ENCODE measurements at places on chromosomes 6 and 20.

- DNase-seq = no peak
Measured at GRCh38 chr20:44133424-44133823, 53.6 kb downstream of the JPH2 start.

GRCh38 chr6:161815965-161816364 is 542.1 kb upstream of the AGPAT4 start:
- no peak for DNase-seq

GRCh38 chr6:46652603-46653438 is at the start of the genes CYP39A1 and SLC25A27:
Gene CYP39A1 (minus strand): TSS chr6:46652818. CDS start chr6:46652582, 236 bp downstream.
Gene SLC25A27 (plus strand): TSS chr6:46652975. CDS start chr6:46653193, 218 bp downstream.
- DNase-seq = peak; percentile 84

- DNase-seq = no peak
Measured at GRCh38 chr6:160238278-160238711, 20.3 kb downstream of the SLC22A2 start.

DNA sequence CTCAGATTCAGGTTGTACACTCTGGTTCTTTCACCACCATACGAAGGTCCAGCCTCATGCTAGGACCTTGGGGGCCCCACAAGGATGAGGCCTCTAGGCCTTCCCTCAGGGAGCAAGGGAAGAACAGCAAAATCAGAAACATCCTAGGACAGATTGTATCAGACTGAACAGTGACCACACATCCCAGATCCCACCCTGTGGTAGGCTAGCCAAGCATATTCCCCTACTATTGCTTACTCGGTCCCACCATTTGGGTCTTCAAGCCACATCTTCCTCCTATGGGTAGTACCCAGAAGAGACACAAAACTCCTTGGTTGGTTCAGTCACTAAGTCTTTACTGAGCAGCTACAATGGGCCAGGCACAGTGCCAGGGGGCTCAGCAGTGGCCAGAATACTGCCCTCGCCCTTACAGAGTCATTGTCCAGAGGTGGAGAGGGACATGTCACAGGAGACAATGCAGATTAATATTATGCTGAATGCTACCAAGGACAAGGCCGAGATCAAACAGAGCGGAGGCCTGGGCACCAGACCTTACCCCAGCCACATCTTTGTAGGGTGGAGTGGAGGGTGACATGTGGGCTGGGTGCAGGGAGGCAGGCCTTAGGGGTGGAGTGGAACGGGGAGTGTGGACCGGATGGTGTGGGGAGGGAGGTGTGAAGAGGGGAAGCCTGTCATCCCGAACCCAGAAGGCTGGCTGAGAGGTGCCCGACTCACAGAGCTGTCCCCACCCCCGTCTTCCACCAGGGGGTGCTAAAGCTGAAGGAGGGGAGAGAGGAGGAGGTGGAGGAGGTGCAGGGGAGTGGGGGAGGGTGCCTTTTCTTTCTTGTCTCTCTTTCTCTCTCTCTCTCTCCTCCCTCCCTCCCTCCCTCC is 6.8 kb upstream of the MAPK13 start:
- DNase-seq = peak; percentile 72

DNA sequence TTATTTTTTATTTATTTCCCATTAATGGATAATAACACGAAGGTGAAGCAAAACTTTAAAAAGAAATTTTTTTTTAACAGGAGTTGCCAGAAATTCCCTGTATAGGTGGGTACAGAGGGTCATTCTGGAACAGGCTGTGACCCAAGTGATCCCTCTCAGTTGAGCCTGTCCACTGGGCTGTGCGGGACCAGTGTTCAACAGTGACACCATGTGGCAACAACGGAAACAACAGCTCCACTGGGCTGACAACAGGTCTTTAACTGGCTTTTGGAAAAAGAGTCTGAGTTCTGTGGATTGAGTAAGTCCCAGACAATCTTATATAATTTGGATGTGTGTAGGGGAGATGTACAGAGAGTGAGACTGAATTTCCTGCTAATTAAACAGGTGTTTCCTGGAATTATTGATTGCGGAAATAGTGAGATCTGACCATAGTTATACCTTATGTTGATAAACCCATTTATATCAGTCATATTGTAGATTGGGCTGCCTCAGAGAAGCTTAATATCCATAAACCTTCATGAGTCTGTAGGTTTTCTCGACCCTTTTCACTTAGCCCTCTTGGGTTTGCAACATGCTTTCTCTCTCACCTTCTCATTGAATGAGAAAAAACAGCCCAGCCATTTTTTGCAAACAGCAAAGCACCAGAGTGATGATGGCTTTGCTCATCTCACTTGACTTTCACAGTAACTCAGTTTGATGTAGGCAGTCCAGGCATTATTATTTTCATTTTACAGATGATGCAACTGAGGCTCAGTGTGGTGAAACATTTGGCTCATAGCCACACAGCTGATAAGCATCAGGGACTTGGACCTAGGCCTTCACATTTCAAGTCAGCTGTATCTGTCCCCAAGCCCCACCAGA is 17.5 kb downstream of the KIAA1755 start:
- DNase-seq = no peak

GRCh38 chr20:43776691-43777090 is 49.9 kb upstream of the GTSF1L start:
- no peak for DNase-seq

DNA sequence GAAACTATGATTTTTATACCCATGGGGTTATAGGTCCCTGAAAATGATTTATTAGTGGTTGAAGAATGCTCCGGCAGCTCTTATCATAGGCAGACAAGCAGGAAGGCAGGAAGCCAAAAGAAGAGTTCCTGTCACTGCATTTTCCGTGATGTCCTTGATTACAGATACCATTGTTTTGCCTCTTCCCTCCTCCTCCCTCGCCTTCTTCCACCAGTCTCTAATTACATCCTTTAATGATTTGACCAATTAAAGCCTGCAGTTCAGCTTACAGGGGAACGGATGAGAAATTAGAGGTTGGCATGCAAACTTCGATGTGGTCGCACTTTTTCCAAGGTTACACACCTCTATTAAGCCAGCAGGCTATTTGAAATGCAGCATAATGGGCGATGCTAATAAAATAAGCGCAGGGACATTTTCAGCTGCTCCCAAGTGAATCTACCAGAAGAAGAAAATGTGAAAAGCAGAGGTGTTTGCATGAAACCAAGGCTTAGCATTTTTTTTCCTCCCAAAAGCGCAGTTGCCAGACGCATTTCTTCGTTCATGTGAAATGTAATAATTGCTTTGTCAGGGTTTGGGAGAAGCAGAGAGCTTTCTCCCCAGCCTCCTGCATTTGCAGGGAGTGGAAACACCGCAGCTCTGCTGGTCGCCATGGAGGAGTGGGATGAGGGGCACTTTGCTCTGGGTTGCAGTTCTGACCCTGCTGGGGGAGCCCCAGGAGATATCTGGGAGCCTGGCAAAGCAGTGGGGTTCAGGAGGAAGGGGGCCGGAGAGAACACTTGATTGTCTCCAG is 6.0 kb downstream of the NOX3 start:
- DNase-seq = peak; percentile 18

GRCh38 chr6:10397756-10398445 is 17.0 kb downstream of the TFAP2A start:
- no peak for DNase-seq

DNA sequence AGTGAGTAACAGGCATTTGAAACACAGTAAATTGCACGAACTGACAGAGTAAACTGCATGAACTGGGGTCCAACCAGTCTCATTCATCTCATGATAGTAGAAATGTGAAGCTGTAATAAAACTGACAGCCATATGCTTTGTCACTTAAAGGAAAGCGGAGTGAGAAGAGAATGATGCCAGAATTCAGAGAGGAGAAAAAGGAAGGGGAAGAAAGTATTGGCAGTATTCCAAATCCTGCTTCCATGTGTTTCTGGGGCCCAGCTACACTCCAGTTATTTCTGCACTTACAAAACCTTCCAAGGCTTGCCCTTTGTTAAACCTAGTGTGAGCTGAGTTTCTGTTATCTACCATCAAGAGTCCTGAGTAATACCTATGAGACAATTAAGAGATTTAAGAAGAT is 17.2 kb downstream of the SNX14 start:
- DNase-seq = no peak

DNA sequence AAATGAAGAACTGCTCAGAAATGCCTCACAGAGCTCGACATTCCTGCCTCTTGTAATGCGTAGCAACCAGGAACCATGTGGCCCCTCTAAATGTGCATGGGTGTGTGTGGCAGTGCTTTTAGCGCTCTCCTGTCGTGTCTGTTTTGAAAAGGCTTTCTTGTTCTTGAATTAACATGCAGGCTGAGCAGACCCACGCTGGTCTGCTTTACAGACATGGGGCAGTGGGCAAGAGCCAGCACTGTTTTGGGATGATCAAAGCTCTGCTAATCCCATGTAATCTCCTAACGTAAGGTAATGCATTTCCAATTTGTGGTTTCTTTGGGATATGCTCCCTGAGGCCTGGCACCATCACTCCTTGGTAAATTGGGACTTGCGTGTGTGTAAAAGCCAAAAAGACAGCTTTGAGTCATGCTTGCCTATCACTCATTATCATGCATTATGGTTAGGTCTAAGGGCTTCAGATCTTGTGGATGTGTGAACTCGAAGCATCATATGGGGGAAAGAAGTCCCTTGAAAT is 11.8 kb downstream of the RIPOR2 start:
- no peak for DNase-seq

- DNase-seq = no peak
Measured at GRCh38 chr6:36631326-36632011, 37.3 kb downstream of the SRSF3 start.

- no peak for DNase-seq
Measured at GRCh38 chr6:129498541-129498940, 211.4 kb downstream of the ARHGAP18 start.

DNA sequence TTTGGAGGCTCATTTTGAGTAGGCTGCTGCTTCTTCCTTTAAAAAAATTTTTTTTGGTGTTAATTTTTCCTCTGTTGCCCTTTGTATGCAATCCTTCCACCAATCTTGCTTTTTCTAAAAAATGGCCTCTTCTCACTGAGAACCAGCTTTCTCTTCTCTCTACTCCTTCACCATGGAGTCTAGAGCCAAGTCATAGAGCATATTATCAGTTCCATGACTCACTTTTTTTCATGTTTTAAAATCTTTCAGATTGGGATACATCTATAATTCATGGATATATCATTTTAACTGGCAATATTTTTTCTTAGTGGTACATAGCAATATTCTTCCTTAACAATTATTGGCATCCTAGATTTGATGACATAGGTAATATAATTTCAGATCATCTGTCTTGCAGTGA is 62.7 kb downstream of the SLX4IP start:
- DNase-seq = no peak

DNA sequence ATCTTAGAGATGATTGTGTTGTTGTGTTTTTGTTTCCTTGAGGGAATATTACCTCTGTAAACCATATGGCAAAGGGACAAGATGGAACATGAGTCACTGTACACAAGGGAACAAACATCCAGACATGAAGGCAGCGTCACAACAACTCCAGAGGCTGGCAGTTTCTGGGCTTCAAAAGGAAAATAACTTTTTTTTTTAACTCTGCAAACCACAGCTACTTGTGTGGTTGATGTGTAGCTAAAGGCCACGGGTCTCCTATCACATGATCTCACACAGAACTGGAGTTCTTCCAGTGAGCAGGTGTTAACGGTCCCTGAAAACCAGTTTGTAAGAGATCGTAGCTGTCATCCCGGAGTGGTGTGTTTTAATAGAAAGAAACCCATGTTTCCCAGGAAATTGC is 33.2 kb upstream of the HBS1L start:
- DNase-seq = no peak

DNA sequence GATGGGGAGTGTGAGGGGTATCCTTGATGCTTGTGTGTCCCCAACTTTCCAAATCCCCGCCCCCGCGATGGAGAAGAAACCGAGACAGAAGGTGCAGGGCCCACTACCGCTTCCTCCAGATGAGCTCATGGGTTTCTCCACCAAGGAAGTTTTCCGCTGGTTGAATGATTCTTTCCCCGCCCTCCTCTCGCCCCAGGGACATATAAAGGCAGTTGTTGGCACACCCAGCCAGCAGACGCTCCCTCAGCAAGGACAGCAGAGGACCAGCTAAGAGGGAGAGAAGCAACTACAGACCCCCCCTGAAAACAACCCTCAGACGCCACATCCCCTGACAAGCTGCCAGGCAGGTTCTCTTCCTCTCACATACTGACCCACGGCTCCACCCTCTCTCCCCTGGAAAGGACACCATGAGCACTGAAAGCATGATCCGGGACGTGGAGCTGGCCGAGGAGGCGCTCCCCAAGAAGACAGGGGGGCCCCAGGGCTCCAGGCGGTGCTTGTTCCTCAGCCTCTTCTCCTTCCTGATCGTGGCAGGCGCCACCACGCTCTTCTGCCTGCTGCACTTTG is at the start of gene TNF:
Gene TNF (plus strand): TSS at position 231 of the 567 bp plus-strand sequence. CDS start 177 bp downstream, at position 408.
- no peak for DNase-seq

DNA sequence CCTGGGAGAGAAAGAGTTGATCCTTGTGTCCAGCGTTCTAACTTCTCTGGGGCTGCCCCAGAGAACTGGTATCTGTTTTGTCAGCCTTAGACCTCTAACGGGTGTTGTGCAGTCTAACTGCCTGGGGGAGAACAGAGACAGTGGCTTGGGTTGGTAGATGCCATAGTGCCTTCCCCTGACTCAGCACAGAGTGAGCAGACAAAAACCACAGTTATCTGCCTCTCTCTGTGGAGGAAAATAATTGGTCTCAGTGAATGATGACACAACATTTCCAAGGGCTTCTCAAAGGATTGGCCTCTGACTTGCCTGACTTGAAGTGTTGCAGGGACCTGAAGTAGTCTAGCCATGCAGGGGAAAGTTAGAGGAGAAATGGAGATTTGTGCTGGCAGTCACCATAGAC is 226.2 kb upstream of the MAN1A1 start:
- no peak for DNase-seq

GRCh38 chr20:16701296-16701695 is 28.5 kb upstream of the SNRPB2 start:
- DNase-seq = no peak

DNA sequence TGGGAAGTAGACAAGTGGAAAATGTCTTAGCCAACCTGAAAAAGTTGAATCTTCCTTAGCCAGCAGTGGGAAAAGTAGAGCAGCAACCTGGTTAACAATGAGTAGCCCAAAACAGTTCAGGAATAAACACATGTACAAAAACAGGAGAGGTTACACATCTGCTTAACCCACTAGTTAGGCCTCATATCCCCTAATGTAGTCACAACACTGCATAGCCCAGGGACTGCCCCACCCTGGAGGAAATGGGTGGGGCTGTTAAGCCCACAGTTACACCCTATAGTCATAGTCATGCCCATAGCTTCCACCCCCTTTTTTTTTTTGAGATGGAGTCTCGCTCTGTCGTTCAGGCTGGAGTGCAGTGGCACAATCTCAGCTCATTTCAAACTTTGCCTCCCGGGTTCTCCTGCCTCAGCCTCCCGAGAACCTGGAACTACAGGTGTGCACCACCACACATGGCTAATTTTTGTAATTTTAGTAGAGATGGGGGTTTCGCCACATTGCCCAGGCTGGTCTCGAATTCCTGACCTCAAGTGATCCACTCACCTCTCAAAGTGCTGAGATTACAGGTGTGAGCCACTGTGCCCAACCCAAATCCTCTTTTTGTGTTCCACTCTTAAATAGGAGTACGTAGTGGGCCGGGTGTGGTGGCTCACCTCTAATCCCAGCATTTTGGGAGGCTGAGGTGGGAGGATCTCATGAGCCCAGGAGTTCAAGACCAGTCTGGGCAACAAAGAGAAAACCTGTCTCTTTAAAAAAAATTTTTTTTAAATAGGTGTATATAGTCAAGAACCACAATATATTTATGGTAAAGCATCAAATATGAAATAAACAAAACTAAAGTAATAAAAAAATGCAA is 24.5 kb downstream of the ILRUN start:
- no peak for DNase-seq

GRCh38 chr6:157224178-157224950 is 99.0 kb downstream of the TMEM242 start:
- no peak for DNase-seq
